ENCODE measurements at places on chromosomes 5 and 9. TPM values are rescaled to one million over a fixed set of nuclear protein-coding genes. Genes with fewer than 3 reads are reported as not detected.

DNA sequence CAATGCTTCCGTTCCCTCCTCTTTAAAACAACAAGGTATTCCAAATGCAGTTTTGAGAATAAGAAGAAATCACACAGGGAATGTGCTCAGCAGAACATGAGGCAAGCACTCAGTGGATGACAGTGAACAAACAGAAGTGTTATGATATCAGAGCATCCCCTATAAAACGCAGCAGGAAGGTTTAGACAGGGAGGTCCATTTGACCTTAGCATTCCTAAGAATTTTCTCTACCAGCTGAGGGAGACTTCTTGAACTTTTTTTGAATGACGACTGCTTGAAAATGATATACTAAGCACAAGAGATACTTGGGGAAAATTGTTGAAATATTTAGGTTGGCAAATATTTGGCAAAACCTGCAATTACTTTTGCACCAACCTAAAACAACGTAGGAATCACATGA, 3.9 kb downstream of the AMACR start:
- peaks cover 27% of the 10 kb centered on the region for H3K4me1 ChIP-seq
- DNase-seq, result no peak
- H3K36me3 ChIP-seq, result peaks cover 33% of the 10 kb centered on the region
- H3K27ac ChIP-seq, result no peak overlapping the region
- no peaks in the 10 kb centered on the region for H3K27me3 ChIP-seq

- H3K27me3 ChIP-seq, result no peaks in the 10 kb centered on the region
- DNase-seq, result peak; percentile 91
- peaks cover 59% of the 10 kb centered on the region for H3K4me1 ChIP-seq
- peak overlapping the region; percentile 85 for H3K4me3 ChIP-seq
Observed at GRCh38 chr9:72362680-72363139, 2.3 kb downstream of the ZFAND5 start.

- peaks cover 8% of the 10 kb centered on the region for H3K36me3 ChIP-seq
- DNase-seq, result no peak
- H3K27ac ChIP-seq, result no peak overlapping the region
- H3K27me3 ChIP-seq, result no peaks in the 10 kb centered on the region
- no peaks in the 10 kb centered on the region for H3K4me1 ChIP-seq
Observed at GRCh38 chr5:151191661-151192060, 32.2 kb downstream of the CCDC69 start.

DNA sequence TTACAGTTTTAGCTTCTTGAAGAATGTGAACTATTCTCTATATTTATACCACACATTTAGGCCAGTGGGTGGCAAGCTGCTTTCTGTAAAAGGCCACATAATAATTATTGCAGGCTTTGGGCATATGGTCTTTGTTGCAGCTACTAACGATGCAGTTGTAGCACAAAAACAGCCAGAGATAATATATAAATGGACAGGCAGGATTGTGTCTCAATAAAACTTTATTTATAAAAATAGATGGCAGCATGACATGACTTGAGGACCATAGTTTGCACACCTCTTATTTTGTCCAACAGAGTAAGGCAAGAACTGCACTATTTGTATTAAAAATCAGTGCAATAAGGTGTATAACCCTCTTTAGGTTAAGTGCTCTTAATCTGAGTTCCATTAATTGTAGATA, 415.0 kb downstream of the ANXA1 start:
- H3K36me3 ChIP-seq, result no peaks in the 10 kb centered on the region
- H3K27me3 ChIP-seq, result no peaks in the 10 kb centered on the region
- H3K4me3 ChIP-seq, result no peak overlapping the region
- DNase-seq, result no peak
- no peaks in the 10 kb centered on the region for H3K4me1 ChIP-seq

- no peak overlapping the region for H3K27ac ChIP-seq
- no peaks in the 10 kb centered on the region for H3K36me3 ChIP-seq
Observed at GRCh38 chr5:16160706-16161105, 18.9 kb downstream of the MARCHF11 start.

Gene CNTFR
- 8.3 TPM for total RNA-seq

GRCh38 chr5:159609359-159609758, 279.1 kb upstream of the IL12B start:
- no peaks in the 10 kb centered on the region for H3K4me1 ChIP-seq
- no peaks in the 10 kb centered on the region for H3K36me3 ChIP-seq
- no peak for DNase-seq
- no peak overlapping the region for H3K27ac ChIP-seq
- no peaks in the 10 kb centered on the region for H3K27me3 ChIP-seq

- H3K36me3 ChIP-seq, result no peaks in the 10 kb centered on the region
- H3K4me3 ChIP-seq, result no peak overlapping the region
- no peak for DNase-seq
- H3K27me3 ChIP-seq, result no peaks in the 10 kb centered on the region
Observed at GRCh38 chr9:111098093-111098492, 59.8 kb upstream of the LPAR1 start.

- no peaks in the 10 kb centered on the region for H3K36me3 ChIP-seq
- no peaks in the 10 kb centered on the region for H3K27me3 ChIP-seq
- H3K4me3 ChIP-seq, result no peak overlapping the region
- no peak for DNase-seq
Observed at GRCh38 chr9:114738581-114739316, 56.8 kb upstream of the TEX48 start.

DNA sequence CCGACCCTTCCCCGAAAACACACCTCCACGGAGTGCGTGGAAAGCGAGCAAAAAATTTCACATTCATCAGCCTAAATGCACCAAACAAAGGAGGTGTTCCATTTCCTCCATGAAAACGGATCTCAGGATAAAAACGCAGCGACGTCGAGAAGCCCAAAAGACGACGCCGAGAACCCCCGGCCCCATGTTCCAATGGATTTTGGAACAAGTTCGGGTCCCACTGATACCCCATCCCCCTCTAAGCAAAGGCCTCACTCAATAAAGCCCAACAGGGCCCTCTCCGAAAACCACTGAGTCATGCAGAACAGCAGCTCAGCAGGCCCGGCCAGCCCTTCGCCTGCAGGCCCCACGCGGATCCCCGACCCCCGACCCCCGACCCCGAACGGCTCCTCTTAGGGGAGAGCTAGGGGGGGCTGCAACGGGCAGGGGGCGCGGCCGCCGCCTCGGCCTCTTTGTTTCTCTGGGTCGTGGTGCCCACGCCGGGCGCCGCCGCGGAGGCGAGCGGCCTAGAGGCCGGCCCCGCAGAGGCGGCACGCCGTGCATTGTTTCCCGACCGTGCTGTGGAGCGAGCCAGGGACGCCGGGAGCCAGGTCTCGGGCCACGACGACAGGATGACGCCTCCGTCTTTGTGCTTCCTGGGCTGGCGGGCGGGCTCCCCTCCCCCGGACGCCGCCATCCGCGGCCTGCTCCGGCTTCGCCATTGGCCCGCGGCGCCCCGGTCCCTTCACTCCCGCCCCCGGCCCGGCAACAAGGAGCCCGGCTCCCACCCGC, 915 bp downstream of the ZFAND5 start:
- no peaks in the 10 kb centered on the region for H3K27me3 ChIP-seq
- DNase-seq, result no peak
- H3K4me1 ChIP-seq, result peaks cover 45% of the 10 kb centered on the region
- peak overlapping the region; percentile 85 for H3K4me3 ChIP-seq
- peak overlapping the region; percentile 100 for H3K27ac ChIP-seq
- no peaks in the 10 kb centered on the region for H3K36me3 ChIP-seq
